ENCODE measurements at places on chromosomes 7 and 10.

DNA sequence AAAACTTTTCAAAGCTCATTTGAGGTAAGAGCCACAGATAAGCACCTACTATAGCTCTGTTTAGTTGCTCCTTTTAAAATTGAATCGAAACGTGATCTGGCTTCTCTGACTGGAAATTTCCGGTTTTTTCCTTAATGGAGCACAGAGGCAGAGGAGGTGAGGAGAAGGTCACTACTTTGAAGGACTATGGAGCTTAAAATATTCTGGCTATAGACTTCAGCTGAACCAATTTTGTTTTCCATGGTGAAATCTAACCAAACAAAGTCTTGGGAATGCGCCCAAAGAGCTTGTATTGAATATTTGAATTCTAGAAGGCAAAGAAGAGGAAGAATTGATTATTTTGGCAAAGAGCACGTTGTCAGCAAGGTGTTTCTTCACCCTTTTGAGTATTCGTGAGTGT is 711.1 kb downstream of the SUGCT start:
- DNase-seq: no peak

- no peak for DNase-seq
These were observed 57.5 kb upstream of the PTPN12 start for GRCh38 chr7:77479536-77480088.

DNA sequence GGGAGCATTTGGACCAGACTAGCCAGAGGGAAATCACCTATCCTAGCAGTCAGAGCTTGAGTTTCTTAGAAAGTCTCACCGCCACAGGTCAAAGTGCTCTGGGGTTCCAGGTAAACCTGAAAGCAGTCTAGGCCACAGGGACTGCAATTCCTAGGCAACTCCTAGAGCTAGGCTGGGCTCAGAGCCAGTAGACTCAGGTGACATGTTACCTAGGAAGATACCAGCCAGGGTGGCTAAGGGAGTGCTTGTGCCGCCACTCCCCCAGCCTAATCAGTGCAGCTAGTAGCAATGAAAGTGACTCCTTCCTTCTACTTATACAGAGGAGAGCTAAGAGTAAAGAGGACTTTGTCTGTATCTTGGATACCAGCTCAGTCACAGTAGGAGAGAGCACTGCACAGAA is 348.7 kb upstream of the HPS1 start:
- no peak for DNase-seq

DNA sequence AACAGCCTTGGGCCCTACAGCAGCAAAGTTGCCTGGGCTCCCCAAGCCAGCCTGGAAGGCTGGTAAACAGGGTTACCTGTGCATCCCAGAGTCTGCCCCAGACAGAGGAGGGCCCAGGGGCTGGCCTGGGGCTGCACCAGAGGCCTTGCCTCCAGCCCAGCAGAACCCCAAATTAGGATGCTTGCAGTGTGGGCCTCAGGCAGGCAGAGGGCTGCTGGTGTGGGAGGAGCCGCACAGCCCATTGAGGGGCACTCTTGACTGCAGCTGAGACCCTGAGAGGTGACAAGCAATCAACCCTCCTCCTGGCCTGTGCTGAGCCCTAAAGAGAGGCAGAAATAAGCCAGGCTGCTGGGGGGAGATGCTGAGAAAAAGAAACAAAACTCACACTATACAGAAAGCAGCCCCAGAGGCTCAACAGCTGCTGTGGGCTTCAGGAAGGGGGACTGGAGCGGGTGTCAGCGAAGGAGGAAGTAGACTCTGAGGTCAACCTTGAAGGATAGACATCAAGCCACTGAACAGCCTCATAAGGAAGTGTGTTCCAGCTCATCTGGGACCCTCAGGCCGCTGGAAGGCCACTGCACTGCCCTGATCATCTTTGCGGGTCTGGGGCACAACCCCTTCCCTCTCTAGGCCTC is 6.6 kb downstream of the AIFM2 start:
- peak; percentile 63 for DNase-seq

DNA sequence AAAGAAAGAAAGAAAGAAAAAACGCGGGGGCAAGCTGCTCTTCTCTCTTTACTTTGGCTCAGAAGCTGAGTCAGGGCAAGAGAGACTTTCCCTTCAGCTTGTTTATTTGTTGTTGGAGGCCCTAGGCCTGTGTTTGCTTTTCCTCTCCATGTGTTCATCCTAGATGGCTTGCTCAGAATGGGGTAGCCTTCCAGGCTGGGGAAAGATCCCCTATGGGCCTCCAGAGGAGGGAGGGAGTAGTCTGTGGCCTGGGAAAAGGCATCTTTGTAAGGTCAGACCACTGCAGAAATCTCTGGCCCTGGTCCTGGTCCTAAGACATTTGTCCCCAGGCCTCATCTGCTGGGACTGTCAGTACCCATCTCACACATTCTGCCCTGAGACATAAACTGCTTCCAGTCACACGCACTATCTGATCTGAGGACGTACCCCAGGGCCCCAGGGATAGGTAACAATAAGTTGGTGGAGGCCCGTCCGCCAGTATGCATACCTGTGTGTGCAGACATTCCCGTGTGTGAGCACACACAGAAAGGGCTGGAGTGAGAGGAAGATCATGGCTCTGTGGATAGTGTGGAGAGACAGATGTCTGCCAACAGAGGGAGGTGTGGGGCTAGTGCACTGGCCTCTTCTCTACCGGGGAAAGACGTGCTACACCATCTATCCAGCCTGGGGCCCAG is 4.9 kb upstream of the SCD start:
- DNase-seq: peak; percentile 89

DNA sequence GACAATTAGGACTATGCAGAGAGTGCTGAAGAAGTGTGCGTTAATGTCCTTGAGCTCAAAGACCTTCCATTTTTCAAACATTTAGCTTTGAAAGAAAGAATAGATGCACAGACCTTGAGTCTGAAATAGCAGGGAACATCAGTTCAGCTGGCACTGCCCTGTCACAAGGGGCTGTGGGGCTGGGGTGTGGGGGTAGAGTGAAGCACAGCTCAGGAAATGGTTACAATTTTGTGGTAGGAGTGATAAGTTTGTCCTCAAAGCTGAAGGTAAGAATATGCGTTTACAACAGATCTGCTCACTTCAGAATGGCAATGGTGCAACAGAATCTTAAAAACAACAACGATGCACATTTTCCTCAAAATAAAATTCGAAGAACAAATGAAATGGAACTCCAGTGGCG is 33.6 kb downstream of the SMKR1 start:
- peak; percentile 32 for DNase-seq

GRCh38 chr7:36408589-36408988 is 18.9 kb downstream of the ANLN start:
- no peak for DNase-seq

DNA sequence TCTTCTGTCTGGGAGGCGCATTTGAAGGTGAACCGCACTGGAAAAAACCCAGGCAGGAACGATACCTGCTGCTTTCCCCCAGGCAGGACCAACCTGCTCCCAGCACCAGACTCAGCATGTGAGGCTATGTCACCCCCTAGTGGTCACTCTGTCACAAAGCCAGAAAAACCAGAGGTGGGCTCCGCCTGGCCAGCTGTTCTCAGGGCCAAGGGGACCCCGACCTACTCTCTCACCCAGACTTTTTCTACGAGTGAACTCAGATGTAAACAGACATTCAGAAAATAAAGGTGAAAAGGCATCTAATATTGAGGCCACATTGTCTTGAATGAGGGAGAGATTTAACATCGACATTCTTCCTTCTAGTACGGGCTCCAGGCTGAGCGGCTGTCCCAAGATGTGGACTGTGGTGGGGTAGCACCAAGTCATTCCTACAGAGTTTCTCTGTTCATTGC is 117.3 kb downstream of the PRKAG2 start:
- peak; percentile 85 for DNase-seq

DNA sequence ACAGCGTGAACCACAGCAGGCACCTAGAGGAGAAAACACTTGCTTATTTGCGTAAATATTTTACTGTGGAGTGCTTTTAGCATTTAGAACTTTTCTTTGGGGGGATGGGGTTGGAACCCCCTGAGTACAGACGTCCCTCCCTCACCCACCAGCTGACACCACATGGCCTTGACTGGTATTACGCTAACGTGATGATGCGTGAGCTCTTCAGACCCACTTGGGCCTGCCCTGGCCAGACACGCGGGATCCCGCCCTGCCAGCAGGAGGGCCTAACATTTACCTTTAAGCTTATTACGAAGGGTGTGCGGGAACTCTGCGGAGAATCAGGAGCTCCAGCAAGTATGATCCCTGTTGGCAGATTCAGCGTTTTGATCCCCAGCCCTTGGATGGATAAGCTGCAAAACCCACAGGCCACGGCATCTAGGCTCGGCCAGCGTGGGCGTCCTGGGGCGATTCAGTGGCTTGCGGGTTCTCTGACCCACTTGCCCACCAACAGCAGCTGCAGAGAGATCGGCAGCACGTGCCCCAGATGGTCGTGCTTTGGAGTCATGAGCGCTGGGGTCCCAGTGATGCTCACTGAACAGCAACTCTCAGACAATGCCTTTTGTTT is 545.5 kb upstream of the FOXK1 start:
- DNase-seq: no peak

GRCh38 chr7:1725766-1726630 is 55.9 kb downstream of the ELFN1 start:
- no peak for DNase-seq

DNA sequence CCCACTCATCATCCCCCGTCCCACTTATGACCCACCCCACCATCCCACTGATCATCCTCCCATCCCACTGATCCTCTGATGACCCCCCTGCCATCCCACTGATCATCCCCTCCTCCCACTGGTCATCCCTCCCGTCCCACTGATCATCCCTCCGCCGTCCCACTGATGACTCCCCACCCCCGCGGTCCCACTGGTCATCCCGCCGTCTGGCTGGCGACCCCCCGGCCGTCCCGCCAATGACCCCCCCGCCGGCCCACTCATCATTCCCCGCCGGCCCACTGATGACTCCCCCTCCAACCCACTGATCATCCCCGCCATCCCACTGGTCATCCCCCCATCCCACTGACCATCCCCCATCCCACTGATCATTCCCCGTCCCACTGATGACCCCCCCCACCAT is 161.1 kb downstream of the GRM8 start:
- no peak for DNase-seq

DNA sequence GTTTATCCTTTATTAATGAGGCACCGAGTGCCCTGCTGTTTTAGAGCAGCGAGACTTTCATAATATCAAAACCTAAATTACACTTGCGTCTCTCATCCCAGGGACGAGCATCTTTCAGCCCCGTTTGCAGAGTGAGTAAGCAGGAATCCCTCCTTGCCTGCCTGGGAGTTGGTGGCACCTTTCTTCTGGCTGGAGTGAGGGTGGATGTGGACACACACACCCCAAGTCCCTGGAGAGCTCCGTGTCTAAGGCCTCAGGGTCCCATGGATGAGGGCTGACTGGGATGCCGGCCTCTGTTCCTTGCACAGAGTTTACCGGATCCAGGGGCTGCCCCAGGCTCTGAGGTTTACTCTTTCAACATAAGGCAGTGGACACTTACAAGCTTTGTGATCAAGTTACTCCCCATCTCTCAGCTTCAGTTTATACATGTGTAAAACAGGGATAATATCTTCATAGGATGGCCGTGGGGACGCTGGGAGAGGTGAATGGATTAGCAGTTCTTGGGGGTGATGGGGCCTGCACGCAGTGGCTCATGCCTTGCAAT is 24.5 kb downstream of the POLL start:
- DNase-seq: no peak

DNA sequence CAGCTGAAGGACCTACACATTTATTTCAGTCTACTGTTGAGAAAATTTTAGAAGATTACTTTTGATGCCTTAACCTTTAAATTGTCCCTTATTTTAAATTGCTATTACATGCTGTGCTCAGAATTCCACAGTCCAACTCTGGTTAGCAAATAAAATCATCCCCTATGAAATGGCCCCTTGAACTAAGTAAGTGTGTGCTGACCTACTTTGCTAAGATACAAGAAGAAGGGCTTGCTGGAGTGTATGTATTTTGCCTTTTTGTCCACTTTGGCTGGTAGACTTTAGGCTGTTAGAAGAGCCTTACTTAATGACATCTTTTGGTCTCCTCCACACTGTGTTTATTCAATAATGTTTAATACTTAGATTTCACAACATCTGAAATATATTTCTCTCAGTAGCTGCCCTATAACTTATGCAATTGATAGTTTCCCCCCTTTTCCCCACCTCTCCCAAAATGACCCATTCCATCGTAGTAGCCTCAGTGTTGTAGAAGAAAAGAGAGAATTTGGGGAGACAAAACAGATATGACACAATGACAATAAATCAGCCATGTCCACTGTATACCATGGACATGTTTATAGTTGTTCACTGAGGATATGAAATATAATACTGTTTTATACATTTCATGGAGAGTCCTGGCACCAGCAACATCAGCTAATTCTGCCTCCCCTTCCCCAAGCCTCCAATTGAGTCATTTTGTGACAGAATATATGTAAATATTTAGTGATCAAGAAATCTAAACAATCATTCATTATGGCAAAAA is 107.8 kb upstream of the ASAH2 start:
- DNase-seq: no peak

DNA sequence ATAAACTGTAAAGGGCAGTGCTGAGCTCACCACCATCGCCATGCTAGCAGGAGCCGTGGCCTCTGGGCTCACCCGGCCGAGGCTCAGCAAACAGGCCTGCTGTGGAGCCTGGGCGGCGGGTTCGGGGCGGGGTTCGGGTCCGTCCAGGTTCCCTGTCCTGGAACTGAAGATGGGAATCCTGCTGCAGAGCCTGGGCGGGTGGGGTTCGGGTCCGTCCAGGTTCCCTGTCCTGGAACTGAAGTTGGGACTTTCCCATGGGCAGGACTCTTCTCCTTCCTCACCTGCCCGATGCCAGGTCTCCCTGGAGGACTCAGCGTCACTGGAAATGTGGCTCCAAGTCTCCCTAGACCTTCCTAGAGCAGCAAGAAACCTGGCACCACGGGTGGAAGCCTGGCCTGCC is 36.6 kb downstream of the EN2 start:
- DNase-seq: no peak

GRCh38 chr10:51367127-51367526 is 292.8 kb downstream of the PRKG1 start:
- DNase-seq: no peak

DNA sequence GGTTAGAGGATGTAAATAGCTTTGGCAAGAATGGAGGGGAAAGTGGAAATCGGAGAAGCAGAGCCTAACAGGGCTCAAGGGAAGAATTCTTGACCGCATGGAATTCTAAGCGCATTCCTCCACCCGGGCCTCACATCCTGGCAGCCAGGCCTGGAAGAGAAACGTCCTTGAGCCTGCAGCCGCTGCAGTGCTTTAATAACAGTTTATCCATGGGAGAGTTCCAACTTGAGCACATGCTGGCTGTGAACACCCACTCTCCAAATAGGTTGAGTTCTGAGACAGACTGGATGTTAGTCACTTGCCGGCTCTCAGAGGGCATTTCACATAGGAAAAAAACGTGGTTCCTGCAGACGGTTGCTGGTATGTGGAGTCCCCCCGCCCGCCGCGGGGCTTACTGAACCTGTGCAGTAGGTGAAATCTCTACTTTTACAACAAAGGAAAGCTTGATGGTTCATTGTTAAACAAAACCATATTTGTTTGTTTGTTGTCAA is 61.4 kb upstream of the STEAP1B start:
- no peak for DNase-seq

Data from hematopoietic multipotent progenitor cell treated with erythropoietin and hydrocortisone succinate and interleukin-3 and kit ligand, for 6 days (in vitro differentiated cells).